NCI-H1436 treated with DMSO at 0.1 percent for 48 hours (cell line): ENCODE measurements at places on chromosomes 5 and 9.

DNA sequence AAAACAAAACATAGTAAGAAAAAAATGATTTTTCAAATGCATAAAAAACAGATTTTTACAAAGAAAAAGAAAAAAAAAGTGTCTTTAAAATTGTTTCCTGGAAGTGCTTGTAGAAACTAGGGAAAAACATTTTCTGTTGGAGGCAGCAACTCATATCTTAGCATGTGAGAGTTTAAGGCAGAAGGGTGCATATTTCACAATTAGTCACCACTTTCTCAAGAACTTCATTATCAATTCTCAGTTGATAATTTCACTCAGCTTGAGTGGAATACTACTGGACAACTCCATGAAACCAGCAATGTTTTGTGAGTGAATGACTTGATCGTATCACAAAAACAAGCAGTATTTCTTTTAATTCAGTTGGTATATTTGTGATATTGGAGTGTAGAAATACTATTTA lies 508.3 kb upstream of the DAB2 start:
- no peak for DNase-seq

- no peak for DNase-seq
Measured at GRCh38 chr5:103480246-103480645, 82.3 kb downstream of the NUDT12 start.

DNA sequence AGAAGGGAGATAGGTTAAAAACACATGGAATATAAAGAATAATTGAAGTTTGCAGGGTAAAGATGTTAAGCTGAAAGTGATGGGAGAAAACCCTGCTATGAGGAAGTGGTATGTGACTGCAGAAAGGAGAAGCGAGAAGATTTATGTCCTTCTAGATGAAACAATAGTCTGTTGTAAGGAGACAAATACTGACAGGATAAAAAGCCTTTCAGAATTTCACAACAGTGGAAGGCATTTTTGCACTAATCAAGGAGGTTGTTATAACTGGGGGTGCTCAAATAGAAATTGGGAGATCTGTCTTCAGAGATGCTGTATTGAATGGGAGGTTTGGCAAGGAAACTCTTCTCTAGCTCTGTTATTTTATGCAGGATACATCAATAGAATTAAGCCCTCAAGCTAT lies 69.6 kb downstream of the NMUR2 start:
- DNase-seq: no peak

GRCh38 chr5:77312413-77312812 lies 101.9 kb downstream of the PDE8B start:
- DNase-seq: no peak

DNA sequence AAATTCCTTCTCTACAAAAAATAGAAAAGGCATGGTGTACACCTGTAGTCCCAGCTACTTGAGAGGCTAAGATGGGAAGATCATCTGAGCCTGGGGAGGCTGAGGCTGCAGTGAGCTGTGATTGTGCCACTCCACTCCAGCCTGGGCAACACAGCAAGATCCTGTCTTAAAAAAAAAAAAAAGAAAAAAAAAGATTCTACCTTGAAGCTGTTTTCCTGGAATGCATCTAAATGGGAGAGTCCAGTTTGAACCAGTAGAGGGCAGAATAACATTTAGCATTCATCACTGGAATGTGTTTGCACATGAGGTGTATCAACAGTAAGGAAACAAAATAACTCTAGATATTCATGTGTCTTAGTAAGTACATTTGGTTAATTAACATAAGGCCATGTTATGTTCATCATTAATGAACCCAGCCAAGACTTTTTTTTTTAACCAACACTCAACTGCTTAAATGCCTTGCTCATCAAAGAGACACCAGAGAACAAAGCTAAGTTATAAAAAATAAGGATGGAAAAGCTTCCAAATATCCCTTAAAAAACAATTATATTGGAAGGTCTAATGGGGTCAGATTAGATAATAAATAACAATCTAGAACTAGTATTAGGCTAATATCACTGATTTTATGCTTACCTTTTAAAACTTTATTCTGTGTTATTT lies 16.1 kb downstream of the IFNE start:
- DNase-seq: no peak

- DNase-seq: no peak
Measured at GRCh38 chr9:96554326-96554725, 65.3 kb downstream of the CDC14B start.

DNA sequence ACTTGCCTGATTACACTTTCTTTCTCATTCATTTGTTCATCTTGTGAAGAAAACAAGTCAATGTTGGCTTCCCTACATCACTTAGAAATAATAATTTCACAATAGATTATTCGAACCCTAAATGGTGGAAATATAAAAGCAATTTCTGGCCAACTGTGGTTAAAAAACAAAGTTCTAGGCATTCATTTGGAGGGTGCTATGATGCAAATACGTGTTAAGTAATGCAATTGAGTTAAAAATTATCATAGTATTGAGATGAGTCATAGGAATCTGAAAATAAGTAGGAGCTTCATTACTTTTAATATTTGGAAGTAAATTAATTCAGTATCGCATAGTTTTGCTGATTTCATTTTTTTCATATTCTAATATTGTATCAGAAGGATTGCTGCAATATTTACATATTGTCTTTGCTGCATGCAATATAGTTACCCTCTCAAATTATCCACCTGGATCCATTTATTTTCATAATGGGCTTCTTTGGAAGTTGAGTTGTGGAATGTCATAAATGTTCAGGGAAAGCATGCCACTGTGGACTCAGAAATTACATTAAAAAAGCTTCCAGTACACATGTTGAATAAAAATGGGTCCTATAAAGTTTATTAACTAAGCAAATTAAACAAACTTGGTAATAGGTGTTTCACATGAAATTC lies 647.7 kb upstream of the WWC1 start:
- DNase-seq: no peak

DNA sequence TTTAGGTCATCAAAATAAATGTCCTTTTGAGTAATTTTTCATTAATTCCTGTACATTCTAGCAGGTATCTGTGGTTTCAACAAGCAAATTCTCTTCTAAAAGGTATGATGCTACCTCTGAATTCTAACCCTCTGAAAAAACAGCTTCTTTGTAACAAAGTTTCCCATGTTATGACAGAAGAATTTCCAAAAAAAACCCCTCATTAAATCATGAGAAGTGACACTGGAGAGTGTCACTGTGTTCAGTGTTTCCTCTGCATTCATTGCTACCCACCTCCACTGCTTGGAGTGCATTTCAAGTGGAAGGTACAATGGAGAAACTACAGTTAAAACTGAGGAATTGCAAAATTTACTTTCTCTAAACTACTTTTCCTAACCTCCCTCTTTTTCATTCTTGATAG lies 10.1 kb downstream of the CDKN2A start:
- DNase-seq: no peak

GRCh38 chr5:121982893-121983285 lies 21.1 kb downstream of the SRFBP1 start:
- DNase-seq: no peak

DNA sequence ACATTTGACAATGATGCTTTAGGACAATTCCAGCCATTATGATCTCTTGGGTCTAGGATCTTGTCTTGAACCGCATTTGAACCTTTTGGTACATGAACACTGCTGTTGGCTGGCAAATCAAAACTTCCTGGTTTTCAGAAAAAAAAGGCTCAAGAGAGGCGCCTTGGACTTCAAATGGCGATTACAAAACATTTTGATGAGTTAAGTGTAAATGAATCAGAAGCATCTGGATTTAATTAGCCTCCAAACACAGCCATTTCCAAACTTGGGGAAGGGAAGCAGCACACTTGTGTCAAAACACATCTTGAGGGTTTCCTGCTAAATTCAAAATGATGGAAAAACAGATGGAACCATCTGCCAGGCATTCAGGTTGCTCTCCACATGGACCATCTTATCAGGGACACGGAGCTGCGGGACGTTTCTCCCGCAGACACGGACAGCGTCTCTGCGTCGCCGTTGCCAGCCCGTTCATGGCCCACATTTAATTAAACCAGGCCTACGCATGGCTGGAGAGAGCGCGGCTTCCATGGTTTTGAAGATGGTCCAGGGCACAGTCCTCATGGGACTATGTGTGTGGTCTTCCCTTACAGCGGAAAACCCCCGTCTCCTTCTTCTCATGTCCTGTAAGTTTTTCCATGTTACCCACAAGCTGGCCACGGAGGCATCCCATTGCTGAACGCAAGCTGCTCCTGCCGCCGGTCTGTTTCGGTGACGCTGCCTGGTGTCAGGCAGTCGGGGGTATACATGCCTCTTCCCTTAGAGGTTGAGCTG lies 55.8 kb upstream of the PTCH1 start:
- DNase-seq: no peak

DNA sequence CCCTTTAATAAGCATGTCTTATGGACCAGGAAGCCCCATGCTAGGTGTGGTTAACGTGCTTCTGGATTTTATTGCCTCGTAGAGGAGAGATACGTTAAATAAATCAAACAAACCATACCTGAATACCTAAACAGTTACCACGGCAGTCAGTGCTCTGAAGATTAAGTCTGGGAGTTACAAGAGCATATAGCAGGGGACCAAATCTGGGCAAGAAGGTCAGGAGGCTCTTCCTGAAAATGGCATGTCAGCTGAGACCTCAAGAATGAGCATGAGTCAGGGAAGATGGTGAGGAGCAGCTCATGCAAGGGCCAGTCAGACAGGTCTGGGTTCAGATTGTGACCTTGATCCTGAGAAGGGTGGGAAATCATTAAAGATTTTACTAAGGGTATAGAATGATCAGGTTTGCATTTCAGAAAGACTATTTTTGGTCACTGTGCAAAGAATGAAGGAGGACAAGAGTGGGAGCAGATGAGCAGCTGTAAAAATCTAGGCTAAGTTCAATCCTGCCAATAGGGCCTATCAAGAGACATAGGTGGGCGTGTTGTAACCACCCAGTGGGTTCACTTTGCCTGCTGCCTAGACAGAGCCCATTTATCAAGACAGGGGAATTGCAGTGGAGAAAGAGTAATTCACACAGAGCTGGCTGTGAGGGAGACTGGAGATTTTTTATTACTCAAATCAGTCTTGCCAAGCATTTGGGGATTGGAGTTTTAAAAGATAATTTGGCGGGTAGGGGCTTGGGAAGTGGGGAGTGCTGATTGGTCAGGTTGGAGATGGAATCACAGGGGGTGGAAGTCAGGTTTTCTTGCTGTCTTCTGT lies 4.8 kb upstream of the ZNF366 start:
- no peak for DNase-seq

GRCh38 chr5:146043722-146044121 lies 61.7 kb downstream of the PLAC8L1 start:
- no peak for DNase-seq

DNA sequence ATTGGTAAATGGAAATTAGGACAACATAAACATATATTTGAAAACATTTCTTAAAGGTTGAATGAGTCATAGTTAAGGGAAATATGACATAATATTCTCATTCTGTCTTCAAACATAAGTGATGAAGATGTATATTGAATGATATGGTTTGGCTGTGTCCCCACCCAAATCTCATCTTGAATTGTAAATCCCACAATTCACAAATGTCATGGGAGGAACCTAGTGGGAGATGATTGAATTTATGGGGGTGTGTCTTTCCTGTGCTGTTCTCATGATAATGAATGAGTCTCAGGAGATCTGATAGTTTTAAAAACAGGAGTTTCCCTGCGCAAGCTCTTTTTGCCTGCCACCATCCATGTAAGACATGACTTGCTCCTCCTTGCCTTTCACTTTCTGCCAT lies 104.4 kb upstream of the MPDZ start:
- DNase-seq: no peak

GRCh38 chr5:132790201-132790865 lies 13.3 kb upstream of the SEPTIN8 start:
- DNase-seq: no peak

GRCh38 chr9:7901621-7902020 lies 102.0 kb upstream of the DMAC1 start:
- DNase-seq: no peak

DNA sequence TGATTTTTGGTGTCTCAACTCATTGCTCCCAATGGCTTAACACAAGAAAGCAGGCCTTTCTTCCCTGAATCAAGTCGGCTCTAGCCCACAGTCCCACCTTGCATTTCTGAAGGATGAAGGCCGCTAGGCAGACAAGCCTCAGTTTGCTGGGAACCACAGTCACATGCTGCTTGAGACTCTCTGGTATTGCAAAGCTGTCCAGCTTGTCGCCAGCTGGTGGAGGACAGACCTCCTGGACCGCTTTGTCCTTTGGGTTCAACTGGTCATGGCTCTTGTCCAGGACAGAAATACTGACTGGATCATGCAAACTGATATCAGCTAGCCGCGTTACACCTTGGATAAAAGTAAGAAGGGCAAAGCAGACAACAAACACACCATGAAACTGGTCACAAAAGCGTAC lies 23.1 kb downstream of the DDX31 start:
- DNase-seq: no peak

DNA sequence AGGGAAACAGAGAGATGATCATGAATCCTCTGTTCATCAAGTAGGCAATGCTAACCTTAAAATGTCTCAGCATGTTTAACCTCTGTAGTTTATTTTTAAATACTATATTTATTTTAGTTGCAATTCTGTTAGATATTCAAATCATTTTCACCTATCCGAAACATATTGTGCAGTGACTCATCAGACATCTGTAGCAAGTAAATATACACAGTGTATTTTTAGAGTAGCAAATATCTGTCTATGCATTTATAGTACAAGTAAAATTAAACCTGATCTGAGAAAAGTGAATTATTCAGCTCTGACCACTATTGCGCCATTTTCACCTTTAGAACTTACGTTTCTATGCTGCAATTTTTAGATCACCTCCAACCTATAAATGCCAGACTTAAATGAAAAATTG lies 24.3 kb upstream of the TUSC1 start:
- no peak for DNase-seq

- DNase-seq: no peak
Measured at GRCh38 chr5:143016777-143017516, 246.8 kb downstream of the ARHGAP26 start.

- no peak for DNase-seq
Measured at GRCh38 chr5:148072207-148072606, 8.4 kb downstream of the SPINK5 start.

GRCh38 chr5:157890836-157891597 lies 32.1 kb upstream of the CLINT1 start:
- no peak for DNase-seq

DNA sequence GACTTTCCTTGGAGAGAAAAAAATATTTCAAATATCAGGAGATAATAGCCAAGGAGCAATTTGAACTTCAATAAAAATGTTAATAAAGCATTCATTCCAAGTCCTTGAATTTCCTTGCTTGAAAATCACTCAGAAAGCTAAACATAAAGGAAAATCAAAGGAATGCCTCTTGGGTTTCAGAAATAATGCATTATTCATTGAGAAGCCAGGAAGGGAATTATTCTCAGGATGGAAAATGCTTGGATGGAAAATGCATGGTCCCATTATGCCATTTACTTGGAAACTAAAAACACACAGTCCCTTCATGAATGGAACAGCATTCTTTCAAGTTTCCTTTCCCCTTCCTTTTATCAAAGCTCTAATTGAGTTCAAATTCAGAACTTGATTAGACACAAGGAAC lies 160.9 kb downstream of the LPAR1 start:
- no peak for DNase-seq

- DNase-seq: no peak
Measured at GRCh38 chr5:82719368-82719767, 357.8 kb downstream of the TMEM167A start.
